ENCODE measurements at places on chromosomes 3 and 15.

GRCh38 chr15:38540510-38540909 is 24.1 kb downstream of the RASGRP1 start:
- DNase-seq, result no peak

DNA sequence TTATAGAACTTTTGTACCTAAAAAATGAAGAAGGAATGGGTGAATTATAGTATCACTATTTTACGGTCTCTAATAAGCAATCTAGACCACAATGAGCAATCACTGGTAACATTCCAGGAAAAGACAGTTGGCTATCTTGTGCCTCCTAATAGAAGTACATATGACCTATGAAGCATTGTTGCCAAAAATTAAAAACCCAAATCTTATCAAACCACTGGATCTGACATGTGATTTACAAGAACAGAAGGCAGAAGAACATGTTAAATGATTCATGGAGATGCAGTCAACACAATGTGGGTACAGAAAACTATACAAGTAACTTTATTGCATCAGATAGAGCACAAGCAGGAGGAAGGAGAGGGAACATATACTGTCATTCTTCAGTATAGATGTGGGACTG is 14.5 kb upstream of the HYKK start:
- no peak for DNase-seq

- DNase-seq, result no peak
These were observed 30.8 kb downstream of the KLHL25 start for GRCh38 chr15:85763673-85764633.

DNA sequence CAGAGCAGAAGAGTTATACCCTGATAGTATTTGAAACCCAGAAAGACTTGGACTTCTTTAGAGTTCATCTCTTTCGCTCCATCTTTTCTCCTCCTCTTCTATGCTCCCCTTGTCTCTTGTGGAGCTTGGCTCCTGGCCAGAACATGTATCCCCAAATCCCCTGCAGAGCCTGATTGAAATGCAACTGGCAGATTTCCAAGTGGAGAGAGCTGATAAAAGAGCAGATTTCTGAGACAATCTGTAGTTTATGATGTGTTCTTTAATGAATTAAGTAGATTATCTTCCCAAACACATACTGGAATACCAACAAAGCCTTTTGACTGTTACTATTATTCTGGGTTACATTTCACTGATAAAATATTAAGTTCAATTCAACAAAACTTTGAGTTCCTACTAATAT is 33.4 kb downstream of the UNC13C start:
- DNase-seq, result peak; percentile 6

DNA sequence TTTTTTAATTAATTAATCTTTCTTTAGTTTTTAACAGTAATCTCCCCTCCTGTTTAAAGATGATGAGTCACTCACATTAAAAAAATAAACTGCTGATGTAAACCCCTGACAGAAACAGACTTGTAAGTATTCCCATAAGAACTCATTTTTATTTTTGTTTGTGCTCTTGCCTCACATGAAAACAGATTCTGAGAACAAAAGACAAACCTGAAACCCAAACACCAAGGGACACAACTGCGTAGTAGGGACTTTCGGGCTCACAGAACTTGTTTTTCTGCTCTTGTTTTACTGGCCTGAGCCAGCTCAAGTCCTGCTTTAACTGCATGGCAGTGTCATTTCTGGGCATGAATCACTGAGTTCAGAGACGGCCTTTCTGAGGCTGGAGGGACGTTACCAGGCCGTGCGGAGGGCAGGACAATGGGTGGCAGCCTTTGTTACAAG is 600.8 kb downstream of the FOXP1 start:
- no peak for DNase-seq

DNA sequence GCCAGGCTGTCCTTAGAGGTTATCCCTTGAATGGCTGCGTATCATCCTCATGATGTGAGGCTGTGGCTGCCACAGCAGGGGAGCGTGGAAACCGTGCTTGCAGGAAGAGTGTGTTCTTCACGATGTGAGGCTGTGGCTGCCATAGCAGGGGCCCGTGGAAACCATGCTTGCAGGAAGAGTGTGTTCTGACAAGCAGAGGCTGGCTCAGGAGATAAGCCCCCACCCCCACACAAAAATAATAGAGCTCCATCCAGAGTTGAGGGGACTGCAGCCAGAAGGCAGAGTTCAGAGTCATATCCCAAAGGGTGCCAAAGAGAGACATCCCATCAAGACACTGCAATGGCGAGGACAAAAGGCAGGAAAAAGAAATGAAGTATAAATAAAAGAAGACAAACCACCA is 22.6 kb upstream of the BDH1 start:
- no peak for DNase-seq

DNA sequence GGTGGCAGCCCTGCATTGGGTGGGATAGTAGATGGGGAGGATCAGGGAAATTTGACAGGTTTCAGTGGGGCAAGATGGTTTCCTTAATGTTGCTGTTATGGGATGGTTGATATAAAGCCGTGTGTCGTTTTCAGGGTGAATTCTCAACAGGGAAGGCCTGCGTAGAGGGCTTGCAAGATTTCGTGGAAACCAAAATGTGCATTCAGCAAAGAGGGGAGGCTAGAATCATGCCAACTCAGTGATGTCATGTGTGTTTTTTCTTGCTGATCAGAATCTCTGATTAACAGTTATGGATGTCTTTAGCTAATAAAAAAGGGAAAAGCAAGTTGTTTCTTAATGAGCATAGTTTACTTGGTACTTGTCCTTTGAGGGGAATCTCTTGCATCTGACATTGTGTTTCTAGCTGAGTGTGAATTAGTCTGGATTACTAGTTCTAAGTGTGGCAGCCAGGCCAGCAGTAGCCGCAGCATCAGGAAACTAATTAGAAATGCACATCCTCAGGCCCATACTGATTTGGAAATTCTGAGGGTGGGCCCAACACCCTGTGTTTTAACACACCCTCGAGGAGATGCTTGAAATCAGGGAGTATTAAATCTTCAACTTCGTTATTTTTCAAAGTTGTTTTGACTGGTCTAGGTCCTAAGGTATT is 24.8 kb downstream of the MRAS start:
- no peak for DNase-seq

- DNase-seq, result no peak
These were observed 42.9 kb upstream of the AKAP13 start for GRCh38 chr15:85337425-85338074.

- no peak for DNase-seq
These were observed 2.4 kb upstream of the CFAP91 start for GRCh38 chr3:119700269-119700919.

DNA sequence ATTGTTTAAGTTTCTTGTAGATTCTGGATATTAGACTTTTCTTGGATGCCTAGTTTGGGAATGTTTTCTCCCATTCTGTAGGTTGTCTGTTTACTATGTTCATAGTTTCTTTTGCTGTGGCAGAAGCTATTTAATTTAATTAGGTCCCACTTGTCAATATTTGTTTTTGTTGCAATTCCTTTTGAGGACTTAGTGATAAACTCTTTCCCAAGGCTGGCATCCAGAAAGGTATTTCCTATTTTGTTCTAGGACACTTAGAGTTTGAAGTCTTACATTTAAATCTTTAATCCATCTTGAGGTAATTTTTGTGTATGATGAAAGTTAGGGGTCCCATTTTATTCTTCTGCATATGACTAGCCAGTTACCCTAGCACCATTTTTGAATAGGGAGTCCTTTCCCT is 54.9 kb downstream of the MME start:
- DNase-seq, result no peak

DNA sequence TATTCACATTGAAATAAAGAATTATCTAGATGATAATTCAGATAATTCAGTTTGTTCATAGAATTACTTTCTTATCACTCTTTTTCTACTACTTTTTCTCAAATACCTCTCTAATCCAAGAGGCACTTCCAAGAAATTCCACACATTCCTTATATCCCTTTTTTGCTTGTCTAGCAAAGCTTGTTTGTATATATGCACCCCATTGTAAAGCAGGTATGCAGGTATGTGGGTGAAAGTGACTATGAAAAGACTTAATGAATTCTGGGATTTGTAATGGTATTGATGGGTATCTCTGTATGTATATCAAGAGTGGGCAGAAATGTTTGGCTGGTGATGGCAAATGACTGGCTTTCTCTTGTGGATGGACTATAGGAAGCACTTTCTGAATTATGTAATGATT is 94.1 kb upstream of the FGF7 start:
- no peak for DNase-seq

DNA sequence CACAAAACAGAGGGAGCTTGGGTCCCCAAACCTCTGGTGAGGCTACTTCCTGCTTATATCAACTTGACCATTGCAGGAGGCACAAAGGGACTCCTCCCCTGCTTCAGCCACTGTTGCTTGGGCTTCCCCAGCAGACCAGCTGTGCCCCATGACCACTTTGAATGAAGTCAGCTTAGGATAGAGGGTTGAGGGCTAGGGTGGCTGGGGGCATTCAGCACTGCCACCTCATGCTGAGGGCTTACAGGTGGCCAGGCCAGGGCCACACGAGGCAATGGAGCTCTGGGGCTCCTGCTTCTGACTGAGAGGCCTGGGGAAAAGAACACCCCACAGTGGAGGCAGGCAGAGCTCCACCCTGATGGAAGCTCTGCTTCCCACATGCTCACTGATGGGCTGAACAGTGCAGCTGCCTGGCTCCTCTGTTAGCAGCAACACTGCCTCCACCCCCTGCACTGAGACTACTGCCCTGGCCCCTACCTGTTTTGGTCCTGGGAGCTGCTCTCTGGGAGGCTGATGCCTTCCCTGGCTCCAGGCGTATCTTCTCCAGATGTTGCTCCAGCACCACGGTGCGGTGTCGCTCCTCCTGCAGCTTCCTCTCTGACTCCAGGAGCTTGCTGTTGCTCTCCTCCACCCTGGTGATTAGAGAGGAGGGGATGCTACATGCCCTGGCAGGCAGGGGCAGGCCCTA is 10.2 kb upstream of the HHATL start:
- DNase-seq, result no peak

GRCh38 chr3:109382588-109382987 is 45.2 kb upstream of the DPPA4 start:
- no peak for DNase-seq

DNA sequence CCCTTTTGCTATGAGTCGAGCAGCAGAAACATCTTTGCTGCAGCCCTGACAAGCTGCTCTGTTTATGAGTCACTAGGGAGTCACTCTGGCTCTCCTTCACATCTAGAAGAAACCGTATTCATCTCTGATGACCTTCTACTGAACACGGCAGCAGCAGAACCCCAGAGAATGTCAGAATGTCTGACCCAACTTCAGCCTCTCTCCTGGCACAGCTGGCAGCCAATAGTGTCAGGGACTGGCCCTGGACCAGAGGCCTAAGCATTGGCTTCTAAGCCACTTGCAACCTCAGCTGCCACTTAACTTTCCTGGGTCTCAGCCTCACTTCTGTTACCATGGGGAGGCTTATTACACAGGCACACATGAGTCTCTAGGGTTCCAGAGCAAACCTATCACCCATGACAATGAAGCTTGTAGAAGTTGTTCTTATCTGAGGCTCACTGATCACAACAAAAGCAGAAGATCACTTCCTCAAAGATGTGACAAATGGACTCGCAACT is 184.1 kb upstream of the TLE3 start:
- DNase-seq, result no peak

GRCh38 chr3:38843898-38844297 is 27.9 kb upstream of the SCN10A start:
- peak; percentile 5 for DNase-seq

DNA sequence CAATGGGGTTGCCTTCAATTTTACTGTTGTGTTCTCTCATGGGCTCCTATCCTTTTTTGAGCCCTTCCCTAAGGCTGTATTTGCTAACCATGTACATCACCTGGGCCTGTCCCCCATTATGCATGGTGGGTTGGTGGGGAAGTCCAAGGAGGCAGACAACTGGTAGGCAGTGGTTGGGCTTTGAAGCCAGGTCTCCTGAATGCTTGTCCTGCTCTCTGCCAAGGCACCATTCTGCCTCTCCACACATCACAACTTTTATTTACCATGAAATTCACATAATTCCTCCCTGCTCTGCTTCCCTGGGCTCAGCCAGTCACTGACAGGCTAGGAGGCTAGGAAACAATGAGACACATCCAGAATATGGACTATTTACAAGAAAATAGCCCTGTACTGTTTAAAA is 41.0 kb upstream of the COPB2 start:
- peak; percentile 13 for DNase-seq

DNA sequence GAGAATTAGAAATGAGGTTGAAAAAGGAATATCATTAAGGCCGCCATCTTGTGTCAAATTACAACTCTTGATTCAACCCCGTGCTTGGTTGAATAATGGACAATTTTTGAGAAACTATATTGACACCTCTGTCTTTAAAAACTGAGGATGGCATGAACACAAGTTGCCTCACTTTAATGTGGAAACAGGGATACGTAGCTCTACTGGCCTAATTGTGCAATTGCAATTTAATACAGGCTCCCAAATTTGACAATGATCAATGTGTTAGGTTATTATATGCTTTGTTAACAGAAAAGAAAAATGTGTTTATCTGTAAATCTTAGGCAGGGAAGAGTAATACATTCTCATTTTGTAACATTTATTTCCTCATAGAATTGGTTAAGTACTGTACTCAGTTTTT is 77.1 kb upstream of the MCTP2 start:
- DNase-seq, result no peak

GRCh38 chr15:69395991-69396390 is 18.2 kb upstream of the KIF23 start:
- DNase-seq, result no peak

GRCh38 chr3:8979262-8979661 is 16.0 kb upstream of the RAD18 start:
- DNase-seq, result no peak

DNA sequence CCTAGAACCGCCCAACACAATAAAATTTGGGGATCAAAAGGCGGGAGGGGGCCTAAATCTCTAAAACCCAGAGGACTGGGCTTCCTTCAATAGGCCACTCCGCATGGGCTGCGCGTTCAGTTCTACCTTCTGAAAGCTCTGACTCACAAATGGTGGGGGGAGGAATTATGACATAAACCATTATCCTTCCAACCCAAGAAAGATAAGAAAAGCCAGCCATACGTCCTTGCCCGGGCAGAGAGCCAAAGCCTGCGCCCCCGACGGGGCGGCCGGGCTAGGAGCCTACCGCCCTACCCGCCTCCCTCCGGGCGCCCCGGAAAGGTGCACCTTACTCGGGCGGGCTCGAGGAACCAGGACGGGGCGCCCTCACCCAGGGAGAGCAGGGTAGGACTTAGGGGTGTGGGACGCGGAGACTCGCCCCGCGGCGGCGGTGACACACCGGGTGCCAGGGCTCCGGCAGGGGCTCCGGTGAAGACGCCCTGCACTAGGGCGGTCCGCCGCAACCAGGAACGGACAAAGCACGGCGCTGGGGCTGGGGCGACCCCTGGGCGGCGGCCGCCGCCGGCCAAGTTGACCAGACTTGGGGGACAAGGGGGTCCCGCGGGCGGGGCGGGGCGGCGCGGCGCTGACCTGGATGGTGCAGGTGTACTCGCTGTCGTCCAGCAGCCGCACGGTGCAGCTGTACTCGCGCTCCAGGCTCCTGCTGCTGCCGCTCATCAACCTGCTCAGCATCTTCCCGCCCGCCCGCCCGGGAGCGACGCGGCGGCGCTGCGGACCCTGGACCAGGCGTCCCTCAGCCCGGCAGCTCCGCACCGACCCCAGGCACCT is 534 bp downstream of the FRMD5 start:
- DNase-seq, result peak; percentile 77

- DNase-seq, result no peak
These were observed 115.7 kb upstream of the LINGO1 start for GRCh38 chr15:77748078-77749064.

Data from NCI-H1417 (cell line).